Muscle of leg (tissue), 16 donors: ENCODE measurements at places on chromosomes 1 and 21. TPM values are rescaled to one million over a fixed set of nuclear protein-coding genes. Genes with fewer than 3 reads are reported as not detected.
A peak's percentile ranks its signal among the peaks of the same experiment; 100 is the strongest.

GRCh38 chr1:14543191-14543840 lies 55.2 kb upstream of the KAZN start:
- no peak for DNase-seq

DNA sequence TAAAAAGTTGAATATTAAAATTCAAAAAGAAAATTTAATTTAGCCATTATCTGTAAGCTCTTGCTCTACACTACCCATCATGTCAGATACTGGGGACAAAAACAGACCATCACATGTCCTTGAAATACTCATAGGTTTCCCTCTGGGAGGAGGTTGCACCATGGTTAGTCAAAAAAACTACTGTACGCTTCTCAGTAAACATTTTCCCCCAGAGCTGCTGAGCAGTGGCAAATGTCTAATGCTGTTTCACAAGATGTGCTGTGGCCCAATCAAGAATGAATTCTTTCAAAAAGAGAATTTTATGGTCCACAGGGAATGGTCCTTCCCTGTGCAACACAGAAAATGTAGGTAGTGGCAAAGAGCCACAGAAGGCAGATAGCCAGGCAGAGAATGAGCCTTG lies 6.1 kb downstream of the SLC25A24 start:
- no peak for DNase-seq

The PADI2 gene
- 37.2 TPM for total RNA-seq

DNA sequence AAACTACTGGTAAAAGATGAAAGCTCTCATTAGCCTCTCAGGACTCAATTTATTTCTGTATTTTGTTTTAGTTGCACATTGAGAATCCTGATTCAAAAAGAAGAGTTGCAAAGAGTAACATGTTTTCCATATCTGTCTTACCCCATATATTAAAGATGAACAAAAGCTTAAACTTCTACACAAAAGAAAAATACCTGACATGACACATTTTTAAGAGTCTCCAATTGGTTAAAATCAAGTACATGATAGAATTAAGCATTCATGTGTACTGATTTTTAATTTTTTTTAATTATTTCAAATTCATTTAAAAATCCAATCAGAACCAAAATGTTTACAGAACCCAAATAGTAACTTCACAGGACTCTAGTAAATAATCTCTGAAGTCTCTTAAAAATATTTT lies 72.0 kb downstream of the FOXJ3 start:
- DNase-seq, result no peak

DNA sequence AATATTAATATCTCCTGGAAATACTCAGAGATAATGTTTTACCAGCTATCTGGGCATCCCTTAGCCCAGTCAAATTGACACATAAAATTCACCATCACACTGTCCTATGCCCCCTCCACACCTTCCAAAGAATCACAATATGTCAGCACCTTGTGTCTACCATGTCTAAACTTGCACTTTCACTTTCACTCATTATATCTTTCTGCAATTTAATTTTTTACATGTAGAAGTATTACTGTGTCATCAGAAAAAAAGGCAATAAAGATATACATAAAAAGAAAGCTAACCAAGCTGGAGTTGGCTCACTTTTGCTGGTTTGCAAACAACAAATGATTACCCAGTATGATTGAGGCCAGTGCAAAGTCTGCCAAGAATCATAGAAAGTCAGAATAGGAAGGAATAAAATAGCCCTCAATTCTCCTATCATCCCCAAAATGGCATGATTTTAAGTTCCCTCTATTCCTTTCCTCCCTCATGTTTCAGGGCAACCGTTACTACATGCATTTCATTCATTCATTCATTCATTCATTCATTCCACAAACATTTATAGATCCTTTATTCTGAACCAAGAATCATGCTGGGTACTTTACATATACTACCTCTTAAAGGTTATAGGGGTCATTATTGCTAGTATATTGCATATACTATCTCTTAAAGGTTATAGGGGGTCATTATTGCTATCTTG lies 5.9 kb upstream of the LUZP1 start:
- no peak for DNase-seq

DNA sequence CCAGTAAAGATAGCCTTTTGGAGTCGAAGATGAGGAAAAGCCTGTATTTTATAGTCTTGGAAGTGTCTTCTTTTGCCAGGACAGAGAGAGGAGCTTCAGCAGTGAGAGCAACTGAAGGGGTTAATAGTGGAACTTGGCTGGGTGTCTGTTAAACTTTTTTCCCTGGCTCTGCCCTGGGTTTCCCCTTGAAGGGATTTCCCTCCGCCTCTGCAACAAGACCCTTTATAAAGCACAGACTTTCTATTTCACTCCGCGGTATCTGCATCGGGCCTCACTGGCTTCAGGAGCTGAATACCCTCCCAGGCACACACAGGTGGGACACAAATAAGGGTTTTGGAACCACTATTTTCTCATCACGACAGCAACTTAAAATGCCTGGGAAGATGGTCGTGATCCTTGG lies at the start of gene VCAM1:
Gene VCAM1, plus strand, starts transcription at position 253 of the 400 bp plus-strand sequence. Its CDS starts 119 bp downstream, at position 372.
- peak; percentile 80 for DNase-seq

The ESPN gene
- total RNA-seq, result 0.22 TPM

DNA sequence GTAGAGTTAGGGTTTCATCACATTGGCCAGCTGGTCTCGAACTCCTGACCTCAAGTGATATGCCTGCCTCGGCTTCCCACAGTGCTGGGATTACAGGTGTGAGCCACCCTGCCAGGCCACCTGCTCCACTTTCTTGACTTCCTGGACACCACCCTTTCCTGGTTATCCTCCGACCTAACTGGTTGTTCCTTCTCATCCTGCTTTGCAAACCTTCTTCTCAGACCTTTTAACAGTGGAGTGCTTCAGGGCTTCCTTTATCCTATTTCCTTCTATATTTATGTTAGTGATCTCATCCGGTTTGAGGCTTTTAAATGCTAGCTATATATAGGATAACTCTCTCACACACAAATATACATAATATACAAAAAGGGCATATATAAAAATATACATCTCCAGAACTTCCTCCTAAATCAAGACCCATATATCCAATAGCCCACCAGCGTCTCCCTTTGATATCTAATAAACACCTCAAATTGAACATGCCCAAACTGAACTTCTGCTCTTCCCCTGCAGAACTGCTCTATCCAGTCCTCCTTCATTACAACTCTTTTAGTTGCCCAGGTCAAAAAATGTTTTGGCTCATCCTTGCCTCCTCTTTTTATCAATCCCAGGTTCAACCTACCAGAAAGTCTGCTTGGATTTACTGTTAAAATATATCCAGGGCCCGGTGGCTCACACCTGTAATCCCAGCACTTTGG lies 19.5 kb upstream of the UQCRHL start:
- DNase-seq, result no peak

The KCNA2 gene
- total RNA-seq, result 0.75 TPM

DNA sequence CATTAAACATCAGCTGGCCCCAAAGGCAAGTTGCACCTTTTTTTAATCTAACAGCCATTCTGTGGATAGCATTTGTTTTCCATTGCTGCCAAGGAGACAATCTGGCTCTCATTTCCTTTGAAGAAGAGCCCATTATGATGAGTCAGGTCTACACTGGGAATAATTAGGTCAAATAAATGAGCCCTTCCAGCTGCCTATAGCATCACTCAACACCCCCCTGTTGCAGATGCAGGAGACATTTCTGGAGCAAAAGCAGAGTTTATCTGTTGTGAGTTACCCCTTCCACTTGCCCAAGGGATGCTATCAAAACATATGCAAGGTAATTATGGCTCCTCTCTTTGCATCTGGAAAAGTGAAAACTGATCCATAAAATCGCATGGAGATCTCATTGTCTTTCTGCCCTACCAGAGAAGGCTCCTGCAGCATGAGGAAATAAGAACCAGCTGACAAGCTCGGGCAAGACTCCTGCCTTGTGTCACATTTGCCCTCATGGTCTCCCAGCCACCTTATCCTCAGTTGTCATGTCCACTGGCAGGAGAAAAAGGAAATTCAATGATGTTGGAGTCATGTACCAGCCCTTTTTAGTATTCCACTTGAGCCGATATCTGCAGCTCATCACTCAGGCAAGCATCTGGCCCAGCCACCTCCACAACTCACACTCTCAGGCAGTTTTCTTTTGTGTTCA lies 135.9 kb downstream of the SLC30A10 start:
- peak; percentile 94 for DNase-seq

The OR2T33 gene
- not detected for total RNA-seq

DNA sequence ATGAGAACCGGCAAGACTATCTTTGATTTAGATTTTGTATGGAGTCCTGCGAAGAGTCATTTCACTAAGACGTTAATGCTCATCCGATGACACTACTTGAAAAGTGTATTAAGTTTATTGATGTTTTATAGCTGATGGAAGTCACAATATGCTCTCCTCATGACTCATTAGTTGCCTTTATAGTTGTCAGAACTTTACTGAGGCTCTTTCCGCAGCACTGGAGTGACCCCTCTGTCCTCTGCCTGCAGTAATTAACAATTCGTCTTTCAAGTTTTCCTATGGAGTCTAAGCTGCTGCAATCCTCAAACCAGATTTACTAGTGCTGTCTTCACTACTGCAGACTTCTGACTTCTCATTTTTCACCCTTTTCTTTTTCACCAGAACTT lies 853 bp downstream of the USP16 start:
- DNase-seq, result no peak

The PRAMEF9 gene
- total RNA-seq, result not detected

The CD5L gene
- not detected for total RNA-seq

The GPR157 gene
- total RNA-seq, result 1.3 TPM

- no peak for DNase-seq
These were observed 85.3 kb downstream of the PSMG1 start for GRCh38 chr21:39097981-39098380.

DNA sequence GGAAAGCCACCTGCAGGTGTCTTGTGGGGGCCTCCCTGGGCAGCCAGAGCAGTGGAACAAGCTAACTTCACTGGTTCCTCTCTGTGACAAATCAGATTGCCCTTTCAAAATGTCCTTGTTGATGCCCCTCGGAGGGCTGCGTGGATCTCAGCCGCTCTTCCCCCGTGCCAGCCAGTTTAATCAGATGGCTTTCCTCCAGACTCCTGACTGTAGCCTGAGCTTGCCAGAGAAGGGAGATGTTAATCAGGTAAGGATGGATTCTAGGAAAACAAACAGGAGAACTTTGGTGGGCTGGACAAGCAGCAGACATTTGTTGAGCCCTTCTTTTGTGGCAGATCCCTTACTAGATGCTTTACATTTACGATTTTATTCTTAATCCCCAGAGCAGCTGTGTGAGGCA lies 88.2 kb downstream of the DMRTA2 start:
- DNase-seq, result no peak

The PDZK1IP1 gene
- 0.09 TPM for total RNA-seq

DNA sequence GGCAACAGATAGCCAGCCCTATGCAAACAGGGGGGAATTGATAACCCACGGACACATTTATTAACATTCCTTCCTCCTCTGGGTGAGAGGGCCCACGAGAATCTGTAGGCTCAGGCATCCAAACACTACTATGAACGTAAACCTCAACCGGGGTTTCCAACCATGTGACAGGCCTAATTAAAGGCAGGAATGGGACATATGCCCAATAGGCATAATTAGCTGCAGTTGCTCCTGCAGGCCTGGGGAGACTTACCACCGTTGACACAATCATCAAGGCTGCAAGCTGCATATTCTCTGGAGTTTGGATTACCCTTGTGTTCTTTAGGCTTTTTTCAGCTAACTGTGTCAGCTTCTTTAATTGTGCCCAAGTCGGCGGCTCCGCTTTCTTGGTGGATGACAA lies 22.2 kb upstream of the GBP1 start:
- DNase-seq, result no peak

DNA sequence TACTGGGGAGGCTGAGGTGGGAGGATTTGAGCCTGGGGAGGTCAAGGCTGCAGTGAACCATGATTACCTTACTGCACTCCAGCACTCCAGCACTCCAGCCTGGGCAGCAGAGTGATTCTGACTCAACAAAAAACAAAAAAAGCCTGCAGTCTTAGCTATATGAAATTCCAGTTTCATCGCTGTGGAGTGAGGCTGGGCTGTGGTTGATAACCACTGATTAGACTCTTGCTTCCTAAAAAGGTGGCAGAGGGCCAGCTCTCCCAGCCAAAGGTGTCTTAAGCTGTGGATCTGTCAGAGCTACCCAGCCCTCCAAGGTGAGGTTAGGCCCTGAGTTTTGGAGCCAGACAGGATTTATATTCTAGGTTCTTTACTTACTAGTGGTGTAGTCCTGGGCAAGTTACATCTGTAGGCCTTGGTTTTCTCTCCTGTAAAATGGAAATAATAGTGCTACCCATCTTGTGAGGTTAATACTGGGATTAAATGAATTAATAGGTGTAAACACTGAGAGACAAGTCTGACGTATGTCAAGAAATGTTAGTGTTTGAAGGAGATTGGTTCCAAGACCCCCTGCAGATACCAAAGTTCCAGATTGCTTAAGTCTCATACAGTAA lies 35.9 kb downstream of the TMCC2 start:
- no peak for DNase-seq

The DEPDC1 gene
- 6.8 TPM for total RNA-seq

- DNase-seq, result no peak
These were observed 14.3 kb downstream of the PROK1 start for GRCh38 chr1:110465038-110465813.

- no peak for DNase-seq
These were observed 22.9 kb upstream of the RALGPS2 start for GRCh38 chr1:178702146-178702545.

GRCh38 chr21:45303091-45303615 lies 15.5 kb upstream of the POFUT2 start:
- no peak for DNase-seq

DNA sequence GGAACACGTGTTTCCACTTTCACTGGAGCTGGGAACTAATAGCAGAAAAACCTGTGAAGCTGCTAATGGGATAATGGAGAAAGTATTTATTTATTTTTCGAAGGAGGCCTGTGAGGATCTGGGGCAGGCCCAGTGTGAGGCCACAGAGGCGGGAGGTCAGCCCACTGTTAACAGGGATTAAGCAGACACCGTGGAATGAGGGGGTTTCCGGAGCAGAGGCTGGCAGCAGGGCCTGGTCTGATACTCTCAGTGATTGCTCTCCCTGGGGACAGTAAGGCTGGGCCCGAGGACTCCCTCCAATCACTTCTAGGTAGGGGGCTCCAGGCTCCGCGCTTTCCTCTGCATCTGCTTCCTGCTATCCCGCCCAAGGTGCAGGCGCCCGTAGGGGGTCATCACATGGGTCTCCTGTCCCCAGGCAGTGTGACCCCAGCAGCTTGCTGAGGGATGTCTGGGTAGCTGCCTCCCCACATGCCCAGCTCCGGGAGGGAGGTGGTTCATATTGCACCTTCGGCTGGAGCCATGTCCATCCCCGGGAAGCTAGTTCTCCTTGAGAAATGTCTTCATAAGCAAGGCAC lies 28.8 kb upstream of the CDCA8 start:
- DNase-seq, result no peak

- DNase-seq, result no peak
These were observed 57.5 kb downstream of the TENT5C start for GRCh38 chr1:117663156-117663902.

DNA sequence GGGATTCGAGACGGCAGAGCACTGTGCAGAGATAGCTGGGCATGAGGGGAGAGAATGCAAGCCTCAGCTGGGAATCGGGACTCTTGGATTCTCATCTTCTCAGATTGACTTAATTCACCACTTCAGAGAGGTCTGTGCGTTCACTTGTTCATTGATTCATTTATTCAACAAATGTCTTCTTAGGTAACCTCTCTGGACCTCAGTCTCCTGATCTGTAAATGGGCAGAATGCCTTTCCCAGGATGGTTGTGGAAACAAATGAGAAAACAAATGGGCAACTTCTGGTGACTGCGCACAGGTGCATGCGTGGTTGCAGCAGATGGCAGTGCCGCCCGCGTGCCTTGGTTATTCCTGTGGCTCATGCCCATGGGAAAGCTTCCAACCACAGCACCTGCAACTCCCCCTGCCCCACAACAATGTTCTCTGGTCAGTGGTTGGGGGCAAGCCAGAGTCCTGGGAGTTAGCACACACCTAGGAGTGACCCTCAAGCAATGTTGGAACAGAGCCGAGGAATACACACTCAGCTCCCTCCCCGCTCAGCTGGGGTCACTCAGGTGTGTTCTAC lies 110.1 kb upstream of the RUNX3 start:
- DNase-seq, result no peak
